ENCODE measurements at places on chromosomes 3 and 15.

GRCh38 chr3:142243134-142243533, 17.7 kb upstream of the GK5 start:
- no peak for DNase-seq

DNA sequence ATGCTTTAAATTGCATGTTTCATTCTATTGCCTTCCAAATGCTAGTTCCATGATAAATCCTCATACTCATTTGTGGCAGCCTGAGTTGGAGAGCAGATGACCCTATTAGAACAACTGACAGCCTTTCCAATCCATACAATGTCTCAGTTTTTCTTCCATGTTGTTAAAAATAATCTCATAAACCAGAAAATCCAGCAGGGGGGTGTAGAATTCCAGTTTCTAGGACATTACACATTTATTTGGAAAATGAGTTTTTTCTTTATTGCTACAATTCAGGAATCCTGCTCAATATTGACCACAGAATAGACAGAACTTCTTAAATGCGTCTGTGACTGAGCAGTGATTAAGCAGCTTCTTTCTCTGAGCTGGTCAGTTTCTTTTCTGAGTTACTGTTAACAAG, 174.2 kb upstream of the ATP10A start:
- DNase-seq, result no peak

- no peak for DNase-seq
Observed at GRCh38 chr3:53628536-53629401, 134.4 kb downstream of the CACNA1D start.

DNA sequence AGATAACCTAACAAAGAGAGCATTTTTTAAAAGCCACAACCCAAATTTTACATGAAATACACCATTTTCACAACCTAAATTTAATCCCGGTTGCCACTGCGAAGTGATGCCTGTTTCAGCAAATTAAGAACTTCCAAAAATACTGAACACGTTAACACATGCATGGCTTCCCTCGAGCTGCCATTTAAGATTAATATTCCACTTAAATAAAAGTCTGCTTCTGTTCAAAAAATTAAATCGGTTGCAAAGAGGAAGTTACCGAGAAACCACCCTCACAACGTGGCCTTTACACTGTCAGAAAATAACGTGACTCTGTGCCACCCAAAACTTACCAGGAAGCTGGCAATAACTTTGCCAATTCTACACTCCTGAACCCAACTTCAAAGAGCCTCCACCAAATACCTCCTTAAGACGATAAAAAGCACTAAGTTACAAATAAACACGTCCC, 1.2 kb downstream of the TBL1XR1 start:
- no peak for DNase-seq

GRCh38 chr3:28867836-28868235, 413.0 kb upstream of the RBMS3 start:
- no peak for DNase-seq

DNA sequence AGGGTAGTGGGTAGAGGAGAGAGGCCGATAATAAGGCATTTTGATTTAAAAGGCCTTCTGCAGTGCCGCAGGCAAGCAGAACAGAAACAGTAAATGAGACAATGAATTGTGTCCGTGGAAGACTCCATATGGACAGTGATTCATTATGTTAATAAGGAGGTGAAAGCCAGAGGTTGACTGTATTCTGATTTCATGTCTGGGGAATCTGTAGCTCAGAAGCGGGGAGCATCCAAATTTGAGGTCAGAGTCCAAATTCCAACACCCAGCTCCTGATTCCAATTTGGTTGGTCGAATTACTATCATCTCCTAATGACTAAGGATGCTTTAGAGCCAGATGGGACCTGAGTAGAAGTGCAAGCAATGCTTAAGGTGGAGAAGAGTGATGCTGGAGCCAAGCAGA, 1.0 kb upstream of the TBC1D21 start:
- no peak for DNase-seq

DNA sequence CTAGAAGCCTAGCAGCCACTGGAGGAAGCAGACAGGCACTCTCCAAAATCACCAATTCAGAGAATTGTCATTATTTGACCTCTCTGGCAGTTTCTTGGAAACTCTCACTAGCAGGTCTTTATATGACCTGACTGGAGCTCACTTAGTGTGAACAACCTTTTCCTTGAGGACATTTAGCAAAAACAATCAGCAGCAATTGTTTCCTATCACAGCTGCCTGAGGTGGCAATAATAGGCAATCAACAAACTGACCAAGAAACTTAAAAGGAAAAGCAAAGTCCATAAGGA, 162.4 kb upstream of the STT3B start:
- no peak for DNase-seq

DNA sequence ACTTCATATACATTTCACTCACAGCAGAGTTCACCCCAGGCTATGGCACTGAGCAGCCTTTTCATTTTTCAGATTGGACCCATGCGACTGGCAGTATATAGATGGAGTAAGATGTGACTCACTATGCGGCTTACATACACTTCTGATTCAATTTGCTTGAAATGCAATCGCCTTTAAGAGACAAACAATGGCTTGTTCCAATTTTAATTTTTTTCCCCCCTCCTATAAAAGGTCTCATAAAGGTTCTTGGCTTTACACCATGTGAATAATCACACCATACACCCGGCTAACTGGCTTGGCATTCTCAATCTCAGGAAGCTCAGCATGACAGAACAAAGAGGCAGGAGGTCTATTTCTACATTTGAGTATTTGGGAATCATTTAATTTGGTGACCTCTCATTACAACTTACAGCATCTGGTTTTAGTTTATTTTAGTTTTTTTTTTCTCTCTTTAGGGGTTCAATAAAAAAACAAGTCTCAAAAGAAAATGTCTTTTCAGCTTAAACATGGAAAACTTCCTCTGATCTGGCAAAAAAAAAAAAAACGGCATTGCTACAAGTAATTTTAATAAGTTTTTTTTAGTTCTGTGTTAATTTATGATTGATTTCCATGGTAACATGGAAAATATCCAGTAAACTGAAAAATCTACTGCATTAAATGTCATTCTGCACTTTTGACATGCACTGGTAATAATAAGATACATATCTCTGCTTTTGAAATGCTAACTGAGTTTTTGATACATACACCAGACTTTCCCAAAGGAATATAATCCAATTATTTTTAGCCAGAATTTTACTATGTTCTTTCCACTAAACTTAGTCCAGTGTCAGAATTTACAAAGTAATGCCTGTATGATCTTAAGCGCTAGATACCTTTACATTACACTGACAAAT, 38.8 kb downstream of the GADL1 start:
- DNase-seq, result no peak

GRCh38 chr3:74518610-74519009, 95.8 kb downstream of the CNTN3 start:
- DNase-seq, result no peak

DNA sequence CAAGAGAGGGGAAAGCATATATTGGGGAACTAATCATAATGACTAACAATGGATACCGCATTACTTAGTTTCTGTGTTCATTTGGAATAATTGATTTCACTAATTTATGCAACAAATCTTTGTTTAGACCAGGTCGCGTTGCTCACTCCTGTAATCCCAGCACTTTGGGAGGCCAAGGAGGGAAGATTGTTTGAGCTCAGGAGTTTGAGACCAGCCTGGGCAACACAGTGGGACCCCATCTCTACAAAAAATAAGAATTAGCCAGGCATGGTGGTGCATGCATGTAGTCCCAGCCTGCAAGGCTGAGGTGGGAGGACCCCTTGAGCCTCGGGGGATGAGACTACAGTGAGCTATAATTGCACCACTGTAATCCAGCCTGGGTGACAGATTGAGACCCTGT, 585.7 kb upstream of the CBLB start:
- DNase-seq, result no peak

GRCh38 chr15:68655686-68656437, 77.1 kb downstream of the CORO2B start:
- DNase-seq, result no peak

- no peak for DNase-seq
Observed at GRCh38 chr15:83046558-83047127, 20.4 kb downstream of the BTBD1 start.

GRCh38 chr3:4395448-4395847, 71.6 kb downstream of the SUMF1 start:
- no peak for DNase-seq

GRCh38 chr3:195042743-195043606, 228.0 kb downstream of the XXYLT1 start:
- DNase-seq, result no peak

- no peak for DNase-seq
Observed at GRCh38 chr15:35298509-35298908, 213.4 kb upstream of the NANOGP8 start.

GRCh38 chr3:127493924-127494646, 96.4 kb downstream of the TPRA1 start:
- no peak for DNase-seq

DNA sequence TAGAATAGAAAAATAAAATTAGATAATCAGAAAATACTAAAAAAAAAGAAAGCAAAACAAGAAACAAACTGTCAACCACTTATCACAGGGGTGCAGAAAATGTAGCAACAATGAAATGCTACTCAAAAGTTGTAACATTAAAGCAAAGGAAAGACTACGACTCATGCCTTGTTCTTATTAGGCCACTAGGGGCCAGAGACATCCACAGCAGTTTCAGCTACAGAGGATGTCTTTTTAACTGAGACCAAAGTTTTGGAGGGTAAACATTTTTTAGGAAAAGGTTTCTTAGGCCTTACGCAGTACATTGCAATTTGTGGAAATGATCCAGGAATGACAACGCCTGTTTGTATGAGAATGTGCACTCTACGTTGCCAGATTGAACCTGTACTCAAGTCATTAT, 15.4 kb upstream of the CADM2 start:
- DNase-seq, result no peak

DNA sequence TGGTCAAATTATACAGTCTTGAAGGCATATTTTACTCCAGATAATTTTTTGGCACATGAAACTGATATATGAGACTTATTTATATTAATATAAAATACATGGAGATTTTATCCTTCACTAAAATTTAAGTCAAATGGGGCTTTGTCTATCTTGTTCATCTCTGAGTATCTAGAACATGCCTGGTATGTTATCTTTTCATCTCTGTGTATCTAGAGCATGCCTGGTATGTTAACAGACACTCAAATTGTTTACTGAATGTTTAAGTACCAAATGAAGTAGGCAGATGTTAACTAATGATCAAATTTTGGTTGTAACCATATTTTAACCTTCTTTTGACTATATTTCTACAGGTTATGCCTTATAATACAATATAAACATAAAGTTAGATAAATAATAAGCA, 7.7 kb downstream of the GTF2A2 start:
- no peak for DNase-seq

GRCh38 chr3:129360705-129361460, 67.6 kb downstream of the EFCAB12 start:
- DNase-seq, result no peak

DNA sequence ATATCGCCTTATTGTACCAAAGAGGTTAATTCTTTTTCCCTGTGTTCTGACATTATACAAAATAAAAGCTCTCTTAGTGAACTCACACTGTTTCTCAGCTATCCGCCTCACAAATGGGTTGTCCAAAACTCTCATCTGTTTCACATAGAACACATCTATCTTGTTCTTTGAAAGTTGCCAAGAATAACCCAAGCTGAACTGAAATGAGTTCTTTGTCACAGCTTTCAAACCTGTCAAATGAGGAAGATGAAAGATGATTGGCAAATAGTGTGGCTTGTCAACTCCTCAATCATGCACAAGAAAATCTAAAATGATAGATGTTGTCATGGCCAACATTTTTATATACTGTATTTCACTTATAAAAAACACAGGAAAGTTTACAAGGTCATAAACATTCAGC, 168.1 kb upstream of the OSTN start:
- no peak for DNase-seq

DNA sequence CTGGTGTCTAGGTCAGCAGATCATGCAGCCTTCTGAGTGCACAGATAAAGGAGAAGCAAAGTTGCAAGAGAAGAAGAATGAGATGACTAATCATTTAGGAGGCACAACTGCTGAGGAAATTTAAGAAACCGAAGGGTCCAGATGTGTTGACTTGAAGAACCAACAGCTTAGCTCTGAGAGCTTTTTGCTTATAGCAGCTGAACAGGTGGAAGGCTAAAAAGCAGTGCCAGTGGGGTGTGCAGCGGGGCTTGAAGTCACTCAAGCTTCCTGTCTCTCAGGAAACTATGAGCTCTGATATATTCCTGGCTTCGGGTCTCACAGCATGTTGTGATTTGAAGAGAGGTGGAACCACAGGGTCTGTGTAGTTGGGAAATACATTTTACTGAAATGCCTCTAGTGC, 305.7 kb downstream of the RYR3 start:
- DNase-seq, result no peak

DNA sequence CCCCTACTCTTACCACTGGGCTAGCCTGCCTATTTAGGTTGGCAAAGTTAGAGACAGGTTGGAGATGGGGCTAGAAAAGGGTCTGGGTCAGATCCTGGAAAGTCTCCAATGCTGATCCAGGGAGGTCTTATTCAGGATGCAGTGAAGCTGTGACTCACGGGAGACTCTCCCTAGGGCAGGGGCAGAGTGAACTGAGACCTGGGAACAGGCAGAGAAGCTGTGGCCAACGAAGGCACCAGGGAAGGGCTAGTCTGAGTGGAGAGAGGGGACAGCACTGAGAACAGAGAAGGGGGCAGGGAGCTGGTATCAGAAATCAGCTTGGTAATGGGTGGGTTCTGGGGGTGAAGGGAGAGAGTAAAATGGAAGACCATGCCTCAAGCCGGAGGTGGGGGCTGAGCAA, 2.2 kb downstream of the LTF start:
- no peak for DNase-seq

- no peak for DNase-seq
Observed at GRCh38 chr3:73144276-73144675, 82.8 kb downstream of the EBLN2 start.

- no peak for DNase-seq
Observed at GRCh38 chr3:193997228-193998122, 138.5 kb upstream of the HES1 start.

GRCh38 chr15:29677455-29677854, 144.8 kb downstream of the TJP1 start:
- DNase-seq, result no peak

- no peak for DNase-seq
Observed at GRCh38 chr3:190854062-190854461, 8.4 kb downstream of the GMNC start.

DNA sequence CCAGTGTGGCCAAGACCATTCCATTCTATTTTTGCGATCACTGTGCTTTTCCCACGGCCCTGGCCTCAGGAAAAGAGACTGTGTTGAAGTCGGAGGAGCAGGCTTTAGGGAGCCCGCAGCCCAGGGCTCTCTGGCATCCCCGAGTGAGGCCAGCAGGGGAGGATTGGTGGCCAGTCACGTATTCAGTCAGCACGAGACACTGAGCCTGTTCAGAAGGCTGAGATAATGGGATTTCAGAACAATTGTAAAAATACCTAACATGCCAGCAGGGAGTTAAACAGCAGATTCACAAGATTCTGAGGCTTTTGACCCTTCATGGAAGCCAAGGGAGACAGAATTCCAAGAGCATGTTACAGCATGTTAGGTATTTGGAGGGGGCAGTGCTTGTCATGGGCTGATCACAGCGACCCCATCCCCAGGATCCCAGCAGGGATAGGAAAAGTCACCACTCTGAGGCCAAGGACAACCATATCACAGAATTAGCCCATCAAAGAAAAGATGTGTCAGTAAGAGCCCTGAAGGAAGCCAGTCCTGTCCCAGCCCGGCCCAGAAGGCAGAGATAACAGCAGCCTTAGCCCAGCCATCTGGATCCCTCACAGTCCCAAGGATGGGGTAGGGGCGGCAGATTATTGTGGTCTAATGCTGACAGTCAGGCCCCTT, 40.6 kb downstream of the AMOTL2 start:
- DNase-seq, result no peak

All from stimulated activated CD8-positive, alpha-beta memory T cell treated with anti-CD3 and anti-CD28 coated beads, Interleukin-2, amount 100 ng/mL, for 1 hour (primary cell).